Kidney (tissue), 22 donors: ENCODE measurements at places on chromosomes 11 and 22. TPM values are rescaled to one million over a fixed set of nuclear protein-coding genes. Genes with fewer than 3 reads are reported as not detected.

DNA sequence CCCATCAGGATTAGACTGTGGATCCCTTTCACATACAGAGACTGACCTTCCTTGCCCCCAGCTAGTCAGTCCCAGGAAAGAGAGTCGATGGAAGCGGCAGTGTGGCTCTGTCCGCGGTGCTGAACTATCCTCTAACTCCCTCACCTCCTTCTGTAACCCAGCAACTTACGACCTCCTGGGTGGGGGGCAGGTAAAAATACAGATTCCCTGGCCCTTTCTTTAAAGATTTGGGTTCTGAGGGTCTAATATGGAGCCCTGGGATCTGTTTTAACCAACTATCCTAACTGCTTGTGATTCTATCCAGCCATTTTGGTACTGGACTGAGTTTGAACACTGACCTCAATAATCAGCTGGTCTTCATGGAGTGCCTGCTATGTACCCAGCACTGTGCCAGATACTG is 23.2 kb downstream of the MFNG start:
- no peak for DNase-seq

GRCh38 chr22:24727218-24727851 is 47.2 kb downstream of the PIWIL3 start:
- DNase-seq = no peak

MS4A14 gene
- total RNA-seq = 2.1 TPM

LUZP2 gene
- 0.19 TPM for total RNA-seq

- DNase-seq = peak; percentile 69
Observed at GRCh38 chr22:25359601-25360261, 140.3 kb downstream of the CRYBB2 start.
